ENCODE measurements at places on chromosomes 12 and 14.

DNA sequence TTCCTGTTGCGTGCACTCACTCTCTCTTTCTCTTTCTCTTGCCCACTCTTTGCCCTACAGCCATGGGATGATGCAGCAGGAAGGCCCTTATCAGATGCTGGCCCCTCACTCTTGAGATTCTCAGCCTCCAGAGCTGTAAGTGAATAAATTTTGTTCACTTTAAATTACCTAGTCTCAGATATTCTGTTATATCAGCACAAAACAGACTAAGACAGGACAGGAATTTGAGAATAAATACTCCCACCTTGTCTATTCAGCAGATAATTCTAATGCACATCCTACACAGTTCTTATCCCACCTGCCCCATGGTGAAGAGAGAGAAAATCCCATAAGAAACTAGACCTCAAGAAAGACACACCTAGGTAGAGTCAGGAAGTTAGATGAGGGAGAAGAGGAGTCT lies 25.8 kb upstream of the G2E3 start:
- no peak for DNase-seq

DNA sequence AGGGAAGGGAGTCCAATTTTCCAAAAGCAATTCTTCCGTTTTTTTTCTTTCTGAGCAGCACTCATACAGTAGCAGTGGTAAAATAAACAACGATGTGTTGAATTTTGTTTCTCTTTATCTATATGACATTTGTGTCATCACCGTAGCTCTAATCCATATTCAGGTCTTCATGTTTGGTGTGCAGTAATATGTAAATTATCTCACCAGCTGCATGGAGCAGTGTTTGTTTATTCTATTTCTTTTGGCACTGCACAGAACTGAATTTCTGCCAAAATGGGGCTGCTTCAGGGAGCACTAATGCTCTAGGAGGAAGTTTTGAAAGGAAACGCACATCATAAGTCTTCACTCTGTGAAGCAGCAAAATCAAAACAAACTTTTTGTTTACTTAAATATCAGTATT lies 130.0 kb upstream of the NPAS3 start:
- no peak for DNase-seq

GRCh38 chr12:1504895-1505311 lies 89.5 kb downstream of the FBXL14 start:
- DNase-seq: no peak

- no peak for DNase-seq
Measured at GRCh38 chr12:123284669-123285068, 13.0 kb upstream of the CDK2AP1 start.

- DNase-seq: no peak
Measured at GRCh38 chr14:97178781-97179180, 381.6 kb downstream of the VRK1 start.

DNA sequence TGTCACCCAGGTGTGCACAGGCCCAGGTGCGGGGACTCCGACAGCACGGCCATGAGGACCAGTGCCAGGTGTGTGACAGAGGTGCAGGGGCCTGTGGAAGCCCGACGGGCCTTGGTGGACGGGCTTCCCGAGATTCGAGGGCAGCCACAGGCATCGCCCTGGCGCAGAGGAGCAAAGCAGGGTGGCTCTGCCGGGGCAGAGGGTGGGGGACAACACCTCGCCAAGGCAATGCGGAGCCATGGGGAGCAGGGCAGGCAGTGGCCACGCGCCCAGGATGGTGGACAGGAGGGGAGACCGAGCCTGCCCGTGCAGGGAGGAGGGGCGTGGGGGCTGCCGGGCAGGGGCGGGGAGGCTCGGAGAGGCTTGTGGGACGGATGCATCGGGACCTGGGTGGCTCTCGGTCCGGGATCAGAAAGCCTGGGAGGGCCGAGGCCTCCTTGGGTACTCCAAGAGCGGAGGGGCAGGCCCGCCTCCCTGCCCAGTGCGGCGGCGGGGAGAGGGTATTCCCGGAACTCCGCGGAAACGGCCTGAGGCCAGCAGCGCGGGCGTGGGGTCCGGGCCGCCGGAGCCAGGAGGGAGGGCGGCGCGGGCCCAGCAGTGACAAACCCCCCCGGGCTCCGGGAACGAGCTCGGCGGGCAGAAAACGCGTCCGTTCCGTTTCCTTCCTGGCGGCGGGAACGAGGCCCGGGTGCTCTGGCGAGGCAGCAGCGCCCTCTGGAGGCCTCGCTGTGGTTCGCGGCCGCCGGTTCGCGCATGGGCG lies 1.6 kb downstream of the TMEM121 start:
- DNase-seq: peak; percentile 60

GRCh38 chr14:44163946-44164345 lies 343.1 kb downstream of the FSCB start:
- DNase-seq: no peak

GRCh38 chr14:55807053-55807880 lies 227.3 kb downstream of the KTN1 start:
- DNase-seq: no peak

- DNase-seq: no peak
Measured at GRCh38 chr14:104147346-104148125, 9.1 kb downstream of the KIF26A start.

- DNase-seq: no peak
Measured at GRCh38 chr12:89884952-89885351, 176.3 kb upstream of the ATP2B1 start.

GRCh38 chr14:69711065-69711464 lies 55.9 kb upstream of the SRSF5 start:
- no peak for DNase-seq

DNA sequence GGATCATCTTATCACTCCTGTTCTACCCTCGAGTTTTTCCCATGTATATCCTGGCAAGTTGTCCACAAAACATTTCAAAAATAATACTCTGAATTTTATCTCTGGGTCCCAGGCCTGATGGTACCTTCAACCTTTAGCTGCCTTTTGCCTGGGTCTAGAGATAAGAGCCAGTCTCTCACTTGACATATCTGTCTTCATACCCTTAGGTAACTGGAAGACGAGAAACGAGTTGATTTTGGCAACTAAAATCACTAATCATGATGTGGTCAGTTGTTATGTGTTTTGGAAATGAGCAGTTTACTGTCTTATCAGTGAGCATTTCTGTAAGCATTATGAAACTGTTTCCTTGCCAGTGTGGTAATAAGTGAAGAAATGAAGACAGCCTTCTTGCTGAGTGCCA lies 6.3 kb downstream of the RNF10 start:
- no peak for DNase-seq

DNA sequence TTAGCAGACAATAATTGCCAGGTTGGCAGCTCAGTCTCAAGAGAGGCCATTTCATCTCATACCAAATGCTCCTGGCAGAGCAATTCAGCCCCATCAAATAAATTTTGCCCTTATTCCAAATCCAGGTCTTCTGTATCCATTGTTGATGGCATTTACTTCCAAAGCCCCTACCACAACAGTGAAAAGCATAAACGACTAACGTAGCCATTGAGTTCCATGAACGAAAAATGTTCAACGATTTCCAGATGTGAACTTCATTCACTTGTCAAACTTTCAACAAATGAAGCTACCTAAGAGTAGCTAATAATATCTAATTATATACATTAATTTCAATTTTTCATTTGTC lies 3.0 kb upstream of the GCN1 start:
- no peak for DNase-seq

GRCh38 chr12:71270057-71270456 lies 112.3 kb upstream of the TSPAN8 start:
- DNase-seq: no peak

- no peak for DNase-seq
Measured at GRCh38 chr14:98743536-98743935, 528.5 kb downstream of the BCL11B start.

GRCh38 chr14:50320283-50320682 lies 8.2 kb downstream of the DMAC2L start:
- peak; percentile 67 for DNase-seq

- DNase-seq: no peak
Measured at GRCh38 chr12:51505360-51506105, 80.9 kb downstream of the SLC4A8 start.

DNA sequence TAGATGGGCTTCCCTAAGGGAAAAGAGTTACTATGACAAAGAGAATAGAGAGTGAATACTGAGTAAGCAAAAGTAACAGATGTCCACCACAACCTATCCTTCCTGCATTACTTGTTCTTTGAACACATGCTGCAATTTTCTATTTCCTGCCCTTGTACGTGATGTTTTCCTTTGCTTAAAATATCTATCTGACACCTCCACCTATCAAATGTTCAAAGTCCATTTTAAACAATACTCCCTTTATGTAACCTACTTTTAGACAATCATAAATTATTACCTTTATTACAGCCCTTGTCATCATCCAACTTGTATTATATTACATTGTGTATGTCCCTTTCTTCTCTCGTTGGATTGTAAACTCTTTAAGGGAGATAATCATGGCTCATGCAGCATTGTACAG lies 147.2 kb upstream of the DYRK2 start:
- DNase-seq: no peak

GRCh38 chr12:26941215-26941594 lies 2.9 kb downstream of the FGFR1OP2 start:
- no peak for DNase-seq

GRCh38 chr14:81423504-81423903 lies 23.4 kb upstream of the STON2 start:
- peak; percentile 49 for DNase-seq

- DNase-seq: no peak
Measured at GRCh38 chr14:92740440-92740839, 8.0 kb downstream of the LGMN start.

GRCh38 chr14:22600027-22600426 lies 1.9 kb downstream of the ABHD4 start:
- no peak for DNase-seq

DNA sequence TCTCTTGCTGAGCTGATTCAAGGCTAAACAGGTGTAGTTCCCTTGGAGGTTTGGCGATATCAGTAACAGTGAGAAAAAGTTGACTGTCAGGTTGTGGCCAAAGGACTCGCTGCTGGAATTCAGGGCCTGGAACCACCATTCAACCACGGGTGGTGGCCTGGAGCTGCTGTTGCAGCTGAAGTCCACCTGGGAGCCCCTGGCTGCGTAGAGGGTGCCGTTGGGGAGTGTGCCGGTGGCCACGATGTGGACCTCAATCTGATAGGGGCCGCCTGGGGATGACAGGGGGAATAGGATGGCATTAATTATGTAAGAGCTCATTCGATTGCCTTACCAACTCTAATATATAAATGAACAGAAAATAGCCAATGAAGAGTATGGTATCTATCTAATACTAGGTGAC lies 21.2 kb upstream of the WSB2 start:
- DNase-seq: no peak

GRCh38 chr12:64608901-64609535 lies 1.3 kb upstream of the RASSF3 start:
- DNase-seq: peak; percentile 45

DNA sequence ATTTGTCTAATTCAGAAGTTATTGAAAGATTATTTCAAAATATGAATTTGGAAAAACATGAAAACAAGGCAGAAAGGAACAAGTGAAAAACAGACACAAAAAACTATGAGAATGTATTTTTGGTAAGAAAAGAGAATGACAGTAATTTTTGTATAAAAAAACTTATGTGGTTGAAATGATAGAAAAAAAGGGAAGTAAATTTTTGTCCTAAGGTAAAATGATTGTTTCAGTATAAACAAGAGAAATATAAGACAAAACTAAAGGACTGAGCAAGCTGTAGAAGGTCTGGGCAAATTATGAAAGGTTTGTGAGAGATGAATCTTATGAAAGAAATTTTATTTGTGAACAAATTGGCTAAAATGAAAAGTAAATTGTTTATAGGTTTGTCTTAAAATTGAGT lies 44.6 kb downstream of the CEP83 start:
- no peak for DNase-seq
